ENCODE measurements at places on chromosomes 4 and X.

GRCh38 chrX:44914532-44915198 is 41.7 kb downstream of the KDM6A start:
- peak; percentile 26 for DNase-seq

GRCh38 chr4:76550966-76551780 is 116.1 kb downstream of the SHROOM3 start:
- no peak for DNase-seq

DNA sequence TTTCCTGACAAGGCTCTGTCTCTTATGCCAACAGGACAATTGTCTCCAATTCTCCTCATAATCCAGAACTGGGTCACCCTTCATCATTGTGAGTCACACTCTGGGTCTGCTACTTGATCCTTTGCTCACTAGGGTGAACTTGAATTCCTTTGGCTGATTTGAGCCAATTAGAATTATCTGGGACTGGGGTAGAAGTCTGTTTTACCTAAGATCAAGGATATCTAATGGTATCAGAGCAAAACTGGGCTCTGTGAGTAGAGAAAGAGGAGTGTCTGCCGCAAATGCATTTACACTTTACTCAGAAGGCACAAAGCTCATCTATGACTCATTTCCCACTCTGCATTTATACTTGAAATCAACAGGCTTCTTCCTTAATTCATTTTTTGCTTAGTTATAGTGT is 72.6 kb downstream of the PITX2 start:
- DNase-seq, result no peak

- DNase-seq, result no peak
These were observed 223.7 kb downstream of the PDHA2 start for GRCh38 chr4:96063639-96064038.

GRCh38 chr4:20538905-20539304 is 161.4 kb upstream of the PACRGL start:
- no peak for DNase-seq

GRCh38 chrX:22689290-22689689 is 310.5 kb upstream of the DDX53 start:
- DNase-seq, result no peak

- no peak for DNase-seq
These were observed 400 bp upstream of the PAQR3 start for GRCh38 chr4:78939667-78940008.

DNA sequence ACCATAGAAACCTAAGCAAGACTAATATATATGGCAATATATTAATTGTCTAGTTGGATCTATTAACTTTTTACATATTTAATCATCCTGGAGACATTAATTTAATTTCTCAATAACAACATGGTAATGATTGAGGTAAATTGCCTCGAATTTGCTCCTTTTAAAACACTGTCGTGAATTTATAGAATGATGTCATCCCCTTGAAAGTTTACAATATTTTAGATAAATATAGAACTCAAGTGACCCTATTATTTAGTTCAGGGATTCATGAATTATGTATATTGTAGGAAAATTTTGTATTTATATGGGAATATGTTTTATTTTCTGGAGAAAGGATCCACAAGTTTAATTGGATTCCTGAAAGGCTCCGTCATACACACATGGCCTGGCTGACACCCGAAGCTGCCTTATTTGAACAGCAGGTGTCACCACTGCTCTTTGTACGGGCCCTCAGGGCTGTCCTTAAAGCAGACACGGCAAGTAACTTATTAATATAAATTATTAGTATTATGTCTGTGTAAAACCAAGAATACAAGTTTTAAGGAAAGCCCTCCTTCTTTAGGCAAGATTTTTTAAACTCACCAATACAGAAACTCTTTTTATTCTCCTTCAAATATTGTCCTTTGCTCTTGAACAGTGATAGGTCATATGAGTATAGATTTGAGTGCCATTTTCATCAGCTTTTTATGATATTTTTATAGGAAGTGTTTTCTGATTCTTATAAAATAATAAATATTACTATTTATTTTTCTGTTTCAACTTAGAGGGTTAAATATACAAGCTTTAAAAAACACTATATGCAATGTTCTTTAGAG is 1.9 kb upstream of the PLRG1 start:
- DNase-seq, result peak; percentile 67

DNA sequence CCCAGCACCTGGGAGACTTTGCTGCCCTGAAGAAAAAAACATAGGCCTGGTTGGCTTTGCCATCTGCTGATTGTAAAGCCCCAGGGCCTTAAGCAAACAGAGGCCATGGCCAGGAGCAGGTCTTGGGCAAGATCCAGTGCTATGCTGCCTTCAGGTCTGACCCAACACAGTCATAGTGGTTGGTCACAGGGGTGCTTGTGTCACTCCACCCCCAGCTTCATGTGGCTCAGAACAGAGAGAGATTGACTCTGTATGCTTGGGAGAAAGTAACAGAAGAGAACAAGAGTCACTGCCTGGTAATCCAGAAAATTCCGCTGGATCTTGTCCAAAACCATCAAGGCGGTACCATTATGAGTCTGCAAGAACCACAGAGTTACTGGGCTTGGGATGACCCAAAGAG is 24.4 kb upstream of the SMARCA5 start:
- no peak for DNase-seq

DNA sequence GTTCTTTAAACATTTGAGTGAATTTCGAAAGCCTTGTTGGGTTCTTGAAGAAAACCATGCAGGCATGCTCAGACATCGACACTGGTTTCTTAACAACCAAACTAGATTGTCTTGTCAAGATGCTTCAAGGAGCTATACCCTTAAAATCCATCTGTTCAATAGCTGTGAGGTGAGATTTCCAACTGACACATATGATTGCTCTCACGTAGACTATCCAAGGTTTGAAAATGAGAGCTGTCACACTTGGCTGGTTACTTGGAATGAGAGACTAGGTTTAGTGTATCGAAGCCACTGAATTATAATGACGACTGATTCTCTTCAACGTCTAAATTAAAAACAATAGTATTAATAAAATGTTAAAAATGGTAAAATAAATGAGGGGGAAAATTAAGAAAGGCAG is 2725.5 kb downstream of the ARAP2 start:
- DNase-seq, result no peak

GRCh38 chrX:66731398-66731797 is 92.5 kb upstream of the EDA2R start:
- no peak for DNase-seq

- no peak for DNase-seq
These were observed 139.5 kb downstream of the SH3KBP1 start for GRCh38 chrX:19747652-19748610.

Measured in non-pigmented ciliary epithelial cell (primary cell).